Germinal center (tissue), 1 donor: ENCODE measurements at places on chromosomes 5 and 9.

GRCh38 chr5:121525706-121526105 lies 326.0 kb upstream of the FTMT start:
- DNase-seq: no peak

DNA sequence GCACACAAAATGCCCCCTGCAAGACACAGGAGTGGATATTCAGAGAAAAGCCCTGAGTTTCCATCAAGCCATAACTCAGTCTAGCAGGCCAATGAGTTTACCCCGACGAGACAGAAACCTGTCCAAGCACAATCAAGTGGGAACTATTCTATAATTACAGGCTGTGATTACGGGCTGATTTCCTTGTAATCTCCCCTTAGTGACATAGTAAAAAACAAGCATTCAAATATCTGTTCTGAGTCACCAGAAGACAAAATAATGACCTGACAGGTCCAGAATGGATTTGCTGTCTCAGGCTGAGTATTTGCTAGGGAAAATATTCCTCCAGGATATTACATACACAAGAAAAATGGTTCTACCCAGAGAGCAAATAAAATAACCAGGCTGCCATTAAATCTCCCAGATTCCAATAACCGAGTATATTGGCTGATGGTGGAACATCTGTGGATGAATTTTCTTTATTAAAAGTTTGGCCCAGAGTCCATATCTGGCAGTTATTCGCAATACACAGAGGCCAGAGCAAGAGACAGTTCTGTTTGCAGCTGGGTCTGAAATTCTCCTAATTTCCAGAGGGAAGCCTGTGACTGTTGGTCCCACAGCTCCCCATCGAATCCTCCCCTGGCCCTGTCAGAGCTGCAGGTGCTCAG lies 35.8 kb downstream of the OLFM1 start:
- no peak for DNase-seq

DNA sequence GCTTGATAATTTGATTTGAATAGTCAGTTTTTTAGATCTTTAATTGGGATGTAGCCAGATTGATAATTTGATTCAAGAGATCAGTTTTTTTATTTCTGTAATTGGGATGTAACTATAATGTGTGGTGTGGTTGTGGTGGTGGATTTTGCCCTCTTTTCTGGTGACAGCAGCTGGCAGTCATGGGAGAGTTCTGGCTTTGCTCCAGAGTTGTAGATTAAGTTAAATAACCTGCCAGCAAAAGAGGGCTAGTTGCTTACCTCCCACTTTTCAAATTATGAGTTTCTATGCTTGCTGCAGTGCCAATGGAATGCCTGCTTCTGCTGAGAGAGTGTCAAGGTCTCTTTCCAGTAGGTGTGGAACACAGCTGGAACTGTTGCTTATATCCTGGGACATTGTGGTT lies 315.1 kb downstream of the CCDC171 start:
- DNase-seq: no peak

DNA sequence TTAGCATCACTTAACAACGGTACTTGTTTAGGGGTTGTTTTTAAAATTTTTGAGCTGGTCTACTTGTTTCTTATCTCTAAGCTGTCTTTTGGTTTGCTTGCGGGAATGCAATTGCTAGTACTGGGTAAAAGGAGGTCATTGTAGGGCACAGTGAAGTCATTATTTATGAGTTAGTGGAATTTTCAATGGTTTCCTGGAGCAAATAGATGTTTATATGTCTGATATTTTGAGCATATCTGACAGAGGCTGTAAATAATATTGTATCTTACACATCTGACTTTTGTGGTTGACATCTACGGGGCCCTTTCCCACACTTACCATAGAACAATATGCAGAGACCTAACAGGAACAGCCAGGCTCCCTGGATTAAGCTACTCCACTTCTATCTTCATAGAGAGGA lies 90.4 kb upstream of the IL6ST start:
- no peak for DNase-seq

- no peak for DNase-seq
These were observed 8.7 kb upstream of the GRIN1 start for GRCh38 chr9:137130176-137130755.

DNA sequence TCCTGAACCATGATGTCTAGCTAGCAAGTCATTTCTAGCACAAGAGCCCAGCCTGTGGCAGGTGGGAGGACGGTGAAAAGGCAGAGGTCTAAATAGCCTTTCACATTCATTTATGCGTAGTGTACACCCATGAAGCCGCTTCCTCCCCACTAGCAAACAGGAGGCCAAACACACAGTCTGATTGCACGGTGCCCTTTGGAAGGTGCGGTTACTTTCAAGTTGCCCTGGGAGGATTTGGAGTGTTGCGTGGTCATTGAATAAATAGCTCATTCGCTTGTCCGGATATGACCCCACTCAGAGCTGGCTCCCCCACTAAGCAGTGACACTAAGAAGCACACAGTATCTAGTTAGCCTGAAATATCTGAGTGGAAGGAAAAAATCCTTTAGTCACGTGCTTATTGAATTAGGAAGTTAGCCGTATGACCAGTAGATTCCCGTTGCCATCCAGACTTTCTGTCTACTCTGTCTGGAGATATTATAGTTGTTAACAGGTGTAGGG lies 664 bp upstream of the ARSB start:
- DNase-seq: peak; percentile 46

GRCh38 chr5:33711094-33711679 lies 180.6 kb downstream of the ADAMTS12 start:
- no peak for DNase-seq

- DNase-seq: no peak
These were observed 16.6 kb upstream of the TSC1 start for GRCh38 chr9:132961002-132961401.

DNA sequence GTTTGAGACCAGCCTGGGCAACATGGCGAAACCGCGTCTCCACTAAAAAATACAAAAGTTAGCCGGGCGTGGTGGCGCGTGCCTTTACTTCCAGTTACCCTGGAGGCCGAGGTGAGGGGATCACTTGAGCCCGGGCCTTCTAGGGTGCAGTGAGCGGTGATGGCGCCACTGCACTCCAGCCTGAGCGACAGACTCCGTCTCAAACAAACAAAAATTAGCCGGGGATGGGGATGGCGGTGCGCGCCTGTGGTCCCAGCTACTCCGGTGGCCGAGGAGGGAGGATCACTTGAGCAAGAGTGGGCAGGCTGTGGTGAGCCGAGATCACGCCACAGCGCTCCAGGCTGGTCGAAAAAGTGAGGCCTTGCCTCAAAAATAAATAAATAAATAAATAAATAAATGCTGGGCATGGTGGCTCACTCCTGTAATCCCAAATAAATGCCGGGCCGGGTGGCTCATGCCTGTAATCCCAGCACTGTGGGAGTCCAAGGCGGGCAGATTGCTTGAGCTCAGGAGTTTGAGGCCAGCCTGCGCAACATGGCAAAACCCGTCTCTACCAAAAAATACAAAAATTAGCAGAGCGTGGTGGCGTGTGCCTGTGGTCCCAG lies 16.0 kb upstream of the NSD1 start:
- no peak for DNase-seq

DNA sequence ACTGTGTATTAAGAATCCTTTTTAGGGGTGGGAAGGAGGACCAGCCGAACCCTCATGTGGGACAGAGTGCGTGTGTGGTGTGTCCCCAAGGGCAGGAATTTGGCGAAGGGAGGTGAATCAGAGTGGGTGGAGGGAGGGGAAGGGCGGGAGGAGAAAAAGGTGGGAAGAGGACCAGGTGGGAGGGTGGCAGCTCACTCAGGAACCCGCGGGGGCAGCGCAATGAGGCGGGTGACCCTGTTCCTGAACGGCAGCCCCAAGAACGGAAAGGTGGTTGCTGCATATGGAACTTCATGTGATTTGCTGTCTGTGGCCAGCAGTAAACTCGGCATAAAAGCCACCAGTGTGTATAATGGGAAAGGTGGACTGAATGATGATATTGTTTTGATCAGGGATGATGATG lies 8.8 kb upstream of the POLR1E start:
- DNase-seq: no peak

DNA sequence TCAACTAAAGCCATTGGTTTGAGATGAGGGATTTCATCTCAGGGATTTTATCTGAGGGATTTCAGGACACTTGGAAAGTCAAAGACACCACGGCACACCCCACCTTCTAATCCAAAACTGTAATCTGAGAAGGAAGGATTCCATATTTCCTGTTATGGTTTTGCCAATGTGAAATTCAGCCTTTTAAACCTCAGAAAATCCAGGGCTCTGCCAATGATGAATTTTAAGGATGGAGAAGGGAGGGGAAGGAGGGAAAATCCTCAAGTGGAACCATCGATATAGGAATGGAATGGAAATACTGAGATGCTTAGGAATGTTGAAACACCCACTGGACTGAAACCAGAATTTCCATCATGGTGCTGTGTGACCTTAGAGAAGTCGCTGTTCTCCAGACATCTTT lies 5.3 kb downstream of the C1QTNF3 start:
- DNase-seq: no peak

GRCh38 chr5:112417931-112418658 lies 982 bp downstream of the EPB41L4A start:
- DNase-seq: peak; percentile 20

DNA sequence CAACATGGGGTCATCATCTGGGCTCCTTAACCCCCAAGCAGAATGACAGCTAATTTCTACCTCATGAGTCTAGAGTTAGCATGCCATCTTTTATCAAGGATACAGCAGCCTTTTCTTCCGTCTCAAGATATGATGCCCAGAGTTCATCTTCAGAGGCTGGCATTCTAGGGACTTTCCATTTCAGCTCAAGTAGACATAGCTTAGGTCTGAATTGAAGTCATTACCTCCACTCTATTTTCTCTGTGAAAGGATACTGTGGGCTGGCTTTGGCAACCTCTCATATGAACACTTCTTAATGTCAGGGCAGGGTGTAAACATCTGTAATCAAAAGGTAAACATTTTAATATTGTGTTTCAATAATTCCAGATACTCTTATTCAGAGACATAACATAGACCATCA lies 535.7 kb downstream of the MAT2B start:
- no peak for DNase-seq

DNA sequence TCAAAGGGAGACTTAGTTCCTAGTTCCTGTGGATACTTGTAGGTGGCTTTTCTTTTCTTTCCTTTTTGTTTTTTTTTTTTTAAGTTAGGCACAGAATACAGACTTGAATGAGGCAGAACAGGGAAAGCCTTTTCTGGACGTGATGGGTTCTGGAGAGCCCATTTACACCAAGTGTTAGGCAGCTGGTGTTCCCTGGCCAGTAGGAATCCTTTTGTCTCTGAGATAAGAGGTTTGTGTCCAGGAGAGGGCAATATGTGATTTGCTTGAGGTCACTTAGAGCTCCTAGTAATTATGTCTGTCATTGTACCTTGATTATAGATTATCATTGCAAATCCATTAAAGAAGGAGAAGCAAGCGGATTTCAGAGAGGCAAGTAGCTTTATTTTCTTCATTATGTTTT lies 9.1 kb downstream of the MEGF10 start:
- no peak for DNase-seq

- DNase-seq: peak; percentile 4
These were observed 566.0 kb downstream of the CAAP1 start for GRCh38 chr9:26326563-26326962.

DNA sequence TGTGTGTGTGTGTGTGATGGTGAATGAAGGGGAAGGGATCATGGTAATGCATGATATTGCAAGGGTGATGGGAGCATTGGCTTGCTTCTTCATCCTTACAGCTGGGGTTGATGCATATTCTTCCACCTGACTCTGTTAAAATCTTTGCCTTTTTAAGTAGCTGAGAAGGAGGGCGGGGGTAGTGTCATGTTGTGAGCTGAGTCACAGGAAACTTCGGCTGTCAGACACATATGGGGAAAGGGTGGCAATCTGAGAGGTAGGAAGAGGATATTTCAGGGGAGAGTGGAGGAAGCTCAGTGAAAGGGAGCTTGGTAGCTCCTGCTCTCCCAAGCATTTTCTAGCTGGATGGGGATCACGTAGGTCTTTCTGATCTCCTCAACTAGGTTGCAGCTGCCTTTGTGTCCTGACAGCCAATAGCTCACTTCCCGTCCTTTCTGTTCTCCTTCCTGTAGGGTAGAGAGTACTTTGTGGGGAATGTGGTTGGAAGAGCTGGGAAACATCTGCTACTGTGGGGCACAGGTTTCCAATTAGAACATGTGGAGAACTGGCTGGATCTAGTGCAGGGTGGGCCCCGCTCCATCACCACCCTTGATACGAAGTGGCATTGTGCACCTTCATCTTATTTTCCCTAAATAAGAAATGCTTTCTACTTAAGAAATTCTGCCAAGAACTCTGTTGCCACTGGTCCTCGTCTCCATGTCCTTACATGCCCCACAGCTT lies 18.1 kb upstream of the CLK4 start:
- no peak for DNase-seq

- DNase-seq: no peak
These were observed 45.3 kb upstream of the NSMF start for GRCh38 chr9:137504432-137504777.

DNA sequence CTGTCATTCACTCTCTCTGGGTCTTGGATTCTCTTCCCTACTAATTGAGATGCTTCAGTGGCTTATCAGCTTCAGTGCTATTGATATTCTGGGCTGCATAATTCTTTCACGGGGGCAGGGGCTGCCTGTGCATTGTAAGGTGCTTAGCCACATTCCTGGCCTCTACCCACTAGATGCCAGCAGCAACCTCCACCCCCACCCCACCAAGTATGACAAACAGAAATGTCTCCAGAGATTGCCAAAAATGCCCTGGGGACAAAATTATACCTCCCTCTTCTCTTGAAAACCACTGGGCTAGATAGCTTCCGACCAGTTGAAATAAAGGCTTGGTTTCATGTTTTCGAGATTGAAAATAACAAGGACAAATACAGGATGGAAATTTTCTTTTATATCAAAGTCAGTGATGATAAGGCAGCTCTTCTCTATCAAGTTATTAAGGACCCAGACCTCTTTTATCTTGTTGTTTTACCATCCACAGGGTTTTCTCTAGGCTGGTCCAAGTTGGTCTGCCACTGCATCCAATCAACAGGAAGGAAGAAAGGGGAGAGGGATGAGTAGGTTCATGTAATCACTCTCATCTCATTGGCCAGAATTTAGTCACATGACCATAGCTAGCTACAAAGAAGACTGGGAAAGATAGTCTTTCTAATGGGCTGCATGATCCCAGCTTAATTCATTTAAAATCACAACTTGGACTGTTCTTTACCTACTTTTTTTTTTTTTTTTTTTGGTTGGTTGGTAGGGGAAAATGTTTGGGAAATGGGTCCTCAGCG lies 92.1 kb upstream of the RANBP3L start:
- no peak for DNase-seq

GRCh38 chr9:117545846-117546245 lies 131.0 kb upstream of the ASTN2 start:
- DNase-seq: no peak

GRCh38 chr5:80686757-80687156 lies 32.0 kb upstream of the DHFR start:
- no peak for DNase-seq

DNA sequence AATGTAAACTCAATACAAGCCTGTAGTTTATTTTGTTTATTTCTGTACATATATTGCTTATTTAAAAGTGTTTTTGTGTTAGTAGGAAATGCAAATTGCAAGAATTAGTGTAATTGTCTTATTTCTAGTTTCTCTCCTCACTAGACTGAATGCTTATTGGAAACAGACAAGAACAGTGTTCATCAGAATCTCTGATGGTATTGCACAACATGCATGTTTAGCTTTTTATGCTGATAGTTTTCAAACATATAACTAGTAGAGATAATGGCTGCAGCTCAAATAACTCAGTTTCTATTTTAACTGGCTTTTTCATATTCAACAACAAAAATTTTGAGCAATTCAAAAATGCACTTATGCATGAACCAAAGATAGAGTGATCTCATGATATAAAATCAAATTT lies 68.8 kb upstream of the HTR4 start:
- DNase-seq: no peak

GRCh38 chr5:56825222-56825824 lies 10.0 kb downstream of the MAP3K1 start:
- no peak for DNase-seq
